ENCODE measurements at places on chromosomes 3 and 15.

DNA sequence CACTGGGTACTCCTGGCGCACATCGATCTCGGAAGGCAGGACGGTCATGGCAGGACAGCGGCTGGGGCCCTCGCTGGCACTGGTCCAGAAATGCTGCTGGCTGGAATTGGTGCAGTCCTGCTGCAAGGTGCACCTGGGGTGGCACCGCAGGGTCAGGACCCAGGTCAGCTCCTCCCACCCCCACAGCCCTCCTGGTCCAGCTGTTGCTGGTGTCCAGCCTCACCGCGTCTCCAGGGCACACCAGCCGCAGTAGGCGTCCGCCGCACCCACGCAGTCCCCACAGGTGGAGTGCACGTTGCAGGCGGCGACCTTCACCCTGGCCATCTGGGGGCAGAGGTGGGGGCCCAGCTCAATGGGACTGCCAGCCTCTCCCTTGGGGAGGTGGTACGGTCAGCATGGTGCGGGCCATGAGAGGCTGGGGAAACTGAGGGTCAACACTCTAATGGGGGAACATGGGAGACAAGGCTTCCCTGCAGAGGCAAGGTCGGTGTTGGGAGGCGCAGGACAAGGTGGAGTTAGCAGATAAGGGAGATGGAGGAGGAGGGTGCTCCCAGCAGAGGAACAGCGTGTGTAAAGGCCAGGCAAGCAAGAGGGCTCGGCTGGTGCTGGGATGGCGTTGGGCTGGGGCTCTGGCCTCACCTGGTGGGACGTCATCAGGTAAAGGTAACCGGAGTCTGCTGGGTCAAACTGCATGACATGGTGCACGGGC, 20.4 kb downstream of the PLXND1 start:
- DNase-seq, result no peak

GRCh38 chr15:82875411-82876003, 66.1 kb downstream of the WHAMM start:
- no peak for DNase-seq

DNA sequence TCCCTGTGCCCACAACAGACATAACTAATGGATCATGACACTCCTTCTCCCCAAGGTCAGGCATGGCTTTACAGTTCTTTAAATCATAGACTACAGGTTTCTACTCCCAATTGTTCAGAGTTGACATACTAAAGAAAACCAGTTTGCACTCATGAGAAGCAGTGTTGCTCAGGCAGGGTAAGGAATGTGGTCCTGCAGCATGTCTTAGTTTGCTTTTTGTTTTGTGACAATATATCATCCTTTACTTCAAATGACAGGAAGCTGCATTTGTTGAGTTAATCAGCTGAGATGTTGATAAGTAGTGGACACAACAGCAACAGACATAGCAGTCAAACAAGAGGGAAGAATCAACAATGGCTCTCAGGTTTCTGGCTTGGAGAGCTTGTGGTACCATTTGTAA, 267.5 kb downstream of the SLCO3A1 start:
- no peak for DNase-seq

- DNase-seq, result no peak
Measured at GRCh38 chr3:174382878-174383277, 476.3 kb upstream of the NAALADL2 start.

DNA sequence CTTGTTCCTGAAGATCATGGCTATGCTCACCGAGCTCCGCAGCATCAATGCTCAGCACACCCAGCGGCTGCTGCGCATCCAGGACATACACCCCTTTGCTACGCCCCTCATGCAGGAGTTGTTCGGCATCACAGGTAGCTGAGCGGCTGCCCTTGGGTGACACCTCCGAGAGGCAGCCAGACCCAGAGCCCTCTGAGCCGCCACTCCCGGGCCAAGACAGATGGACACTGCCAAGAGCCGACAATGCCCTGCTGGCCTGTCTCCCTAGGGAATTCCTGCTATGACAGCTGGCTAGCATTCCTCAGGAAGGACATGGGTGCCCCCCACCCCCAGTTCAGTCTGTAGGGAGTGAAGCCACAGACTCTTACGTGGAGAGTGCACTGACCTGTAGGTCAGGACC, 35.2 kb downstream of the NR1I2 start:
- DNase-seq, result no peak

DNA sequence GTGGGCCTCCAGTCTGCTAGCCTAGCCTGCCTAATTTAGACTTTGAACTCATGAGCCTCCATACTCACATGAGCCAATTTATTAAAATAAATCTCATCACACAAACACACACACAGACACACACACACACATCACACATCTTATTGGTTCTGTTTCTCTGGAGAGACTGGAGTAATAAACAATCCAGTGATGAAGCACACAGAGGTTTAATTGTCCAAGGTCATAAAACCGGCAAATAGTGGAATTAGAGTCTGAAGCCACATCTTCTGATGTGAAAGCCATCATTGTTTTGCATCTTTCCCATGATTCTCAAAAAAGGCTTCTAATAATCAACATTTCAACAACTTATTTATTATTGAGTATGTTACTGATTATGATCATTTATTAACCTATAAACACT, 249.4 kb upstream of the KCNH8 start:
- DNase-seq, result no peak

- DNase-seq, result no peak
Measured at GRCh38 chr3:10192953-10193691, 28.4 kb downstream of the IRAK2 start.

DNA sequence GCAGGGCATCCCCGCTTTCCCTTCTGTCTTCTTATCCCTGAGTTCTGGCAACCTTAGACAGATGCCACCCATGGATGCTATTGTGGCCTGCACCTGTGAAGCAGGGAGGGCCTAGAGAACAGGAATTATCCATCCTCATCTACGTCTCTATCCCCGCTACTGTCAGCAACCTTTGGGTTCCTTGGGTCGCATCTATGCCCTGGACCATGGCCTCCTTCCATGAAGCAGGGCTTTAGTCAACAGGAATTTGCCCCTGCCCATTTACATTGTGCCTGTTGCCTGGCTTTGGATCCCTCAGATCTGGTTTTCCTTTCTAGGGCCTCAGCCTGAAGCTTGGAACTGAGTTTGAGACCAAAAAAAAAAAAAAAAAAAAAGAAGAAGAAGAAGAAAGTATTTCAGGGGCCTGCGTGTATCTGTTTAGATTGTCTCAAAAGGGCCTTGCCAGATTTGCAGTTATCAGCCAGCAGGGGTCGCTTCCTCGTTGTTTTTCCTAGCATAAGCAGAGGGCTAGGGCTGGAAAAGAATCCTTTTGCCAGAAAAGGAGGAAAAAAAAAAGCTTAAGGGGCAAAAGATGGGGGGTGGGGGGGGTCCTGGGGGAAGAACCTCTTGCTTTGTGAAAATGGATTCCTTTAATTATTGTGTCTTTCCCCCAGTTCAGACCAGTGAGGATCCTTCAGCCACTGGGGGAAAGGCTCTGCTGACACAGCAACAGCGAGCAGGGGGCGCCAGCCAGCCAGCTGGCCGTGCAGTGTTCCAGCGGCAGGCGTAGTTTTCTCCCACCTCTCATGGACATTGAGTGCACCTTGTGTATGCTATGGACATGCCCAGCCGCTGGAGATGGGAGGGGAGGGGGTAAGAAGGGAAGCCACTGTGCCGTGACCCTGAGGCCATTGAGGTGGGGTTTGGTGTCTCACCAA, 65.7 kb upstream of the ALDH1L1 start:
- DNase-seq, result peak; percentile 39

DNA sequence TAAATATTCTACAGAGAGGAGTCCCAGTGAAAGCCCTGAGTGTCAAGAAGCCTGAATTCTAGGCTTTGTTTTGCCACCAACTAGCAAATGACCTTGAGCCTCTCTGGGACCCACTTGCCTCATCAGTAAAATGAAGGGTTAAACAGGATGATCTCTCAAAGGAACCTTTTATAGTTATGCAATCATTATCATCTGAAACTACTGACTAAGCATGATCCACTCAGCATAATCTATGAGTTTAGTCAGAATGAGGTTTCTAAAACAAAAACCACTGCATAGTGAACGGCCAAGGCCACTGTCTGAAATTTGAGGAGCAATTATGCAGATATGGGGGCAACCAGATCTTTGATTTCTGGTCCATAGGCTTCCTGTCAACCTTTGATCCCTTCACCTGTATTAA, 319.0 kb downstream of the MECOM start:
- DNase-seq, result no peak

- DNase-seq, result no peak
Measured at GRCh38 chr3:139694542-139694941, 16.8 kb upstream of the NMNAT3 start.

DNA sequence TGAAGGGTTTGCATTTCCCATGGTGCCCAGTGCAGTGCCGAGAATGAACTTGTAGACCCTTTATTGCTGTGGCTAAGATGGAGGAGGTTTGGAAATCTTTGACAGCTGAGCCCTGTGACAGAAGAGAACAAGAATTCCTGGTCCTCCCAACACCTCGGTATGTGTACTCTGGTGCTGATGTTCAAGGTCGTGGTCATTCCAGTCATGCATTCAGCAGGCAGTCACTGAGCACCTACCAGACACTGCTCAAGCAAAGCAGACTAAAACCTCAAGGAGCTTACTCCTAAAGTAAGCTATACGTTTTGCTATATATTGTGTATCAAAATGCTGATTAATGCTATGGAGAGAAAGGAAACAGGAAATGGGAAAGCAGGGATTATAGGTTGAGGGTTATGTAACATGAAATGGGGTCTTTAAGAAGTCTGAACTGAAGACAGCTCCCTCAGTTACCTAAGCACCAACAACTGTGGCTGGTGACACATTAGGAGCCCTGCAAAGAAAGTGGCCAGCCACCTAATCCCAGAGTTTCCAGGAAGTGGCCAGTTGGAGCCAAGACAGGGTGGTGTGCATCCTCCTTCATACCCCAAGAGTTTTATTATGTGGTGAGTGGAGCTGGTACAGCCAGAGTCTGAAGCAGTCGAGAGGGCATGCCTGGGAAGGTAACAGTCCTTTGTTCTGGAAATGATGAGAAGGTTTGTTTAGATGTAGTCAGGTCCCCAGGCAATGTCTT, 65.0 kb downstream of the CCNL1 start:
- DNase-seq, result no peak

GRCh38 chr3:69370156-69370883, 15.6 kb downstream of the FRMD4B start:
- DNase-seq, result no peak

- no peak for DNase-seq
Measured at GRCh38 chr15:48650931-48651330, 5.4 kb upstream of the FBN1 start.

- DNase-seq, result no peak
Measured at GRCh38 chr3:18591120-18591519, 166.0 kb upstream of the SATB1 start.

DNA sequence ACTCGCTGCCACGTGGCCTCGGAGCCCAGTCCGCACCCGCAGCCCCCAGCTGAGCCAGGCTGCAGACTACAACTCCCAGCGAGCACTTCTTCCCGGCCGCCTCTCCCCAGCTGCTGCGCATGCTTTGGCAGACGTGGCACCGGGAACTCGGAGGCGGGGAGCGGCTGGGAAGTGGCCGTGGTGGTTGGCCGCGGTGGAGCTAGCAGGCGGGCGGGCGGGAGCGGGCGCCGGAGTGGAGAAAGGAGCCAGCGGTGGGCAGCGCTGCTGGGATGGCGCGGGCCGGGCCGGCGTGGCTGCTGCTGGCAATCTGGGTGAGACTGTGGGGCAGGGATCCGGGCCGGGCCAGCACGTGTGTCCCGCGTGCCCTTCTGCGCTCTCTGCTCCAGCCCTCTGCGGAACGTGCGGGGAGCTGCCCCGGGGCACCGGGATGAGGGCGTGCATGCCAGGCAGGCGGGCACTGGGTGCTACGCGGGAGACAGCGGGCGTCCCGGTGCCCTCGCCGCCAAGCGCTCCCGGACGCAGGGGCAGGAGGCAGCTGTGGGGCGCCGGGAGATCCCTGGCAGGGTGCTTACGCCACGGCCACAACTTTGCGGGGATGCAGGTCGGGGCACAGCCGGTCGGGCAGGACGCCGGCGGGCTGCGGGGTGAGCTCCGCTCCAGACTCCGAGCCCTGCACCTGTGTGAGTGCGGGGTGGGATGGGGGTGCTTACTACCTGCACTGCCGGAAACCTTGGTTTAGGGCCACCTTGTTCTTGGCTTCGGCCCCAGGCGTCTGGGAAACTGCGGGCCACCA, at the start of gene PDIA5:
Gene PDIA5, plus strand, starts transcription at position 130 of the 793 bp plus-strand sequence. Its CDS starts 140 bp downstream, at position 270.
- DNase-seq, result peak; percentile 77

DNA sequence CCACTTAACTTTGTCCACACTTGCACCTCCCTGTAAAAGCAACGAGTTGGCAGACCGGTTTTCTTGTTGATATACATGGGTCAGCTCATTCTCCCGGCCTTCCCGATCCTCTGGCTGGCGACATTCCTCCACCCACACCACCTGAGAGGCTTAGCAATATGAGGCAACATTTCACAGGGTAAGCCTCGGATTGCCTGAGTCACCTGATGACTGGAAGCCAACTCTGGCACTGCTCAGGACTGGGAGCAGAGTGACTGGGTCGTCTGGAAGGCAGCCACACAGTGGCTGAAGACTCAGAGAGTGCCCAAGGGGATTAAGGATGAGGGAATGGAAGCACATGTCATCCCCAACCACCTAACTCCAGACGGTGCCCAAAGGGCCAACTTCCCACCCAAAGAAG, 9.8 kb downstream of the HOMER2 start:
- DNase-seq, result peak; percentile 60

- DNase-seq, result no peak
Measured at GRCh38 chr3:48367201-48367600, 4.8 kb upstream of the FBXW12 start.

DNA sequence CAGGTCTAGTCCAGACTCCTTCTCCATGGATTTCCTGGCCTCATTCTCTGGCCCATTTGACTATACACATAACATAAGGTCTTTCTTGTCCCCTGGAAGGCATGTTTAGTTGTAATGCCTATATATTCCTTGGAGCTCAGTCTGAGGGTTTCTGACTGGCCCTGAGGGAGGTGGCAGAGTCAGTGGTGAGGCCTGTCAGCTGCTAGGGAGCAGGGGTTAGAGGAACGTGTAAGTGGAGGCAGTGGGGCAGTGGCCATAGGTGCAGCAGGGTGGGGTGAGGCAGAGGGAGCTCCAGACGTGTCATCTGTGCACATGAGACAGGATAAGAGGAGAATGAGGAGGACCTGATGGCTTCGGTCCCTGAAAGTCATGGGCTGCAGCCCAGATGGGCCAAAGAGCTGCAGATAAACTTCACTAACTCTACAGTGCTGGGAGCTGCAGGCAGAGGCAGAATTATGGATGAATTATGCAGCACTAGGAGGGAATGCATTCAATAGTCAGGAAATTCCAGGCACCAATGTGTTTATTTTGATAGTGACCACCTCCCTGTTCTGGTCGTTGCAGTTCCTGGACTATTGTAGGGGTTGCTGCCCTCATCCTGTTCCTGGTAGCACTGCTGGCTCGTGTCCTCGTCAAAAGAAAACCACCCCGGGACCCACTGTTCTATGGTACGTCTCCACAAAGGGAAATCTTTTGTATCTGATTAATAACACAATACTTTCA, 4.9 kb downstream of the TM6SF1 start:
- DNase-seq, result no peak

- DNase-seq, result peak; percentile 42
Measured at GRCh38 chr15:59622289-59622688, 10.7 kb downstream of the GCNT3 start.

GRCh38 chr3:197801891-197802778, 11.1 kb downstream of the LRCH3 start:
- DNase-seq, result no peak

DNA sequence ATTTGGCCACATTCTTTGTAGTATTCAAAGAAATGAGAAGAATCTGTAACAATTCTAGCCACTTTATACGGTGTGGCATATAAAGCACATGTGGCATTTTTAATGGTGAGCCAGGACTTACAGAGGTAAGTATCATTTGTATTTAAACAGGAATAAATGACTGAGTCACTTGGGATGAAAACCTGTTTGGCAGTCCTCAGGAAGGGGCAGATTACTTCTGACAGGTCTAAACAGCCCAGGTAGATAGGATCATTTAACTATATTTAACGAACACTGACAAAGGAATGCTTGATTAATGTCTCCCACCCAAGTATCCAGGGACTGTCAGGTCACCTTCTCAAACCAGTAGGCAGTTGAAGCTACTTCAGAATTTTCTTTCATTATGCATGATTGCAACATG, 241.5 kb upstream of the SATB1 start:
- DNase-seq, result no peak

All from HCT116 (cell line).